Activated CD8-positive, alpha-beta memory T cell treated with anti-CD3 and anti-CD28 coated beads for 4 hours (primary cell): ENCODE measurements at places on chromosomes 5 and 9.
A peak's percentile ranks its signal among the peaks of the same experiment; 100 is the strongest.

DNA sequence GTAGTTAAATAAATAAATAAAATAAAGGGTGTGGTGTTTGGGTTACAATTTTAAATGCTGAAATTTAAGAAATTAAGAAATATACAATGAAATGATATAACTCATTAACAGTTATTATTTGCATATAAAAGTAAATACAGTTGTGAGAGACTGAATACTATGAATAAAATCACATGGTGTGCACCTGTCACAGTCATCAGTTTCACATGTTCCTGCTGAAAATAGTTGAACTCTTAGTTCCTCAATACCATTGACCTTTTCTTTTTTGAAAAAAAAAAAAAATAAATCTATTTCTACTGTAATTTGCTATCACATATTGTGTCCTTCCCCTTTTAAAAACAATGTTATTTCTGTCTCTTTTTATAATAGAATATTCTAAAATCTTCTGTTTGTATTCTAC lies 130.9 kb upstream of the CHD1 start:
- DNase-seq: no peak

GRCh38 chr9:69385581-69386033 lies 60.6 kb downstream of the ENTREP1 start:
- DNase-seq: no peak

DNA sequence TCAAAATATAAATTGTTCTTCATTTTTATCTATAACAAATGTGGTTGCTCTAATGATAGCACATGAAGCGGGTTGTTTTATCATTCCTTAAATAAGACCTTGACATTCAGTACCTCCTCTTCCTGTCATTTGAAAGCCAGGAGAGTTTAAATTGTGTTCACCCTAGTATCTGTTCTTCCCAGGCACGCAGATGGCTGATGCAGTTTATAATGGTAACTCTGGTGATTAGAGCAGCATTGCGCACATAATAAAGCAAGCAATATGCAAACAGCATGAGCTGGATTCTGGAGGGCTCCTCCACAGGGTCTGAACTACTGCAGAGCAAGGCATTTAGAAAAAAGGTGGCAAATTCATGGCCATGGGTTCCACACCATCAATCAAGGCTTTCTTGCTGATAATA lies 307.8 kb downstream of the ENC1 start:
- DNase-seq: no peak

DNA sequence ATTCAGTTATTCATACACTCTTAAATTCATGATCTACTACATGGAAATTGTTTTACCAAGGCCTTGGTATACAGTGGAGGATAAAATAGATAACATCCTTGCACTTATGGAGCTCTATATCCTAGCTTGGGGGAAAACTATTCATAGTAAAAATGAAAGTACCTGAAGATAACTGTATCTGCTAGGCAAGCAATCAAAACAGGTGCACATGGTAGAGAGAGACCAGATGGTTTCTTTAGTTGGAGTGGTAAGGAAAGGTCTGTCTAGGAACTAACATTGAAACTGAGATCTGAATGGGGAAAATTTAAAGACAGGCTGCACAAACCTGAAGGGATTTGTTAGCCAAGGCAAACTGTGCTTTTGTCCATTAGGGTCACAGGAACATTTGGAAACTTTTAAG lies 11.1 kb upstream of the SLCO4C1 start:
- DNase-seq: no peak

- DNase-seq: no peak
Observed at GRCh38 chr5:142179776-142180387, 71.3 kb downstream of the NDFIP1 start.

DNA sequence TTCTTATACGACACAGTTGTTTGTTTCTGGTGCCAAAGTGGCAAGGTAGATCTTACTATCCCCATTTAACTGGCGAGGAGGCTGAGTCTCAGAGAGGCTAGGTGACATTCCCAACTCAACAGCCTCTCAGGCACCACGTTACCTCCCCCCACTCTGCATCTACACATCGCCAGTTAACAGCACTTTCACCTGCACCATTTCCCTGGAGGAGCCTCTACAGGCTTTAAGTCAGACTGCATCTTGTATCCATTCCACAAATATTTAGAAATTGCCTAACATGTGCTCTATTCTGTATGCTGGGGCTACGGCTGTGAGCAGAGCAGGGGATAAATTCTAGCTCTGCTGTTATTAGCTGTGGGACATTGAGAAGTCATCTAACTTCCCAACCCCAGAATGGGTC lies 168.6 kb downstream of the INSYN2B start:
- DNase-seq: no peak

- DNase-seq: no peak
Observed at GRCh38 chr9:32839013-32839885, 55.9 kb downstream of the TMEM215 start.

DNA sequence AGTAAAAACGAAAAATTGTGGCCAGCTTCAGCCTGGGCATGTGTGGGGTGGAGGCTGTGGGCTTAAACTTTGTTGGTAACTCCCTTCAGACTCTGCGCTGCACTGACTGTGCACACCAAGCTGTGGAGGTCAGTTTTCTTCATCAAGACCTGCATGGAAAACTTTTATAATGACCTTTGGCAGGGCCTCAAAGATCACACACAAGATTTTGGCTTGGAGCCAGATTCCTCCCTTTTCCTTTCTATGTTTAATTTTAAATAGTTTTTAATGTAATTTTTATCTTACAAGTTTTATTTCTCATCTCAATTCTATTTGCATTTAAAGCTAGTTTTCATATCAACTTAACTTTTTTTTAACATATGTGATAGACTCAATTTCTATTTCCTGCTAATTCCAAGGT lies 1211.1 kb upstream of the CDH18 start:
- DNase-seq: no peak

DNA sequence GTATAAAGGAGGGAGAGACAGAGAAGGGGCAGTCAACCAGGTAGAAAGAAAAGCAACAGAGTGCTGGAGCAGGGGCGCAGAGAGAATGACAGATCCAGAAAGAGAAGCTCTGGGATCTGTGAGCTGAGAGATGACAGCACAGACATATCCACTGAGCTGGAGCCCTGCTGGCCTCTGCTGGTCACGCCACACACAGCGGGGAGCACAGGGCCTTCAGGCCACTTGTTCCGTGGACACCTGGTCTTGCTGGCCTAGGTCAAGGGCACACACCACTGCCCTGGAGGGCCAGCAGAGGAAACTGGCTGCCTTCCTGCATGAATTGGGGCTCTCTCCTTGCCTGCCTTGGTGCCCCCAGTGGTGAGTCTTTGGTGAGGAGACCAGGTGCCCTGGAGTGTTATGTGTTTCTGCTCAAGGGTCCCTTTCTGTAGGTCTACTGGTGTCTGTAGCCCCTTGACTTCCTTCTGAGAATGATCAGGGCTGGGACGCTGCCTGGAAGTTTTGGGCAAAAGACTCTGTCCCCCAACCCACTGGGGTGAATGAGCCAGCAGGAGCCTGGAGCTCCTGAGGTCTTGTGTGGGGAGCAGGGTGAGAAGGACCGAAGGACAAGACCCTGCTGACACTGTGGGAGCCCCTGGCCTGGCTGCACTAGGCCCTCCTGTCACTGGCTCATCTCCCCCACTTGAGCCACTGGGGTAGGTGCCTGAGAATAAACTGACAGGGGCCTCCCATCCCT lies 59.2 kb upstream of the ADAMTS2 start:
- DNase-seq: no peak

DNA sequence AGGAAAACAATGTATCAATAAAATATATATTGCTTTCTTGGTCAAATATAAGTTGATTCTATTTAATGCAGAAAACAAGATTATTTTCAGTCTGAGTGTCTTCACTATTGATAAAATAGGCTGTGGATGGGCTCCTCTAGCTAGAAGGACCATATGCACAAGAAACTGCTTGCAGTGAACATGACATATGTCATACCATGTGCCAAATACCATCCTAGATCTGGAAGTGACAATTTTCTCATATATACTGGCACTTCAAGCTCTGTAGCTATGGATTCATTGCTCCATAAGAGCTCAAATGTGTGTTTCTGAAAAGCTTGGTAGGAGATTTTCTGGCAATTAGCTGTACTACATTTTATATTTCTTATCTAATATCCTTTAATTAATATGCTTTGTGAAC lies 95.6 kb upstream of the CDH6 start:
- no peak for DNase-seq

DNA sequence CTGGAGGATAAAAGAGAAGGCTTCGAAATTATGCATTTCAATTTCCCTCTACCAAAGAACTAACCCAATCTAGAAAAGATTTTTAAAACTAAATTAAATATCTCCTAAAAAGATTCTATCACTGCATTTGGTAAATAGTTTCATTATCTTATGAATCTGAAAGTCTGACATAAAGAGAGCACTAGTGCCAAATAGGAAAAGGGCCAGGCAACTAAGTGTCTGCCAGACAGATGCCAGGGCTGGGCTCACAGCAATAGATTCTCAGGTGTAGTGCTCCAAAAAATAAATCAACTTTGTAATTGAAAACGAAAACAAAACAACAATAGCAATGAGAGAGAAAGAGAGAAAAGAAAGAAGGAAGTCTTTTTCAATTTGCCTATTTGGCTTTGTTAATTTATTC lies 157.7 kb upstream of the GNA14 start:
- no peak for DNase-seq

GRCh38 chr5:10355071-10355889 lies 1.8 kb downstream of the MARCHF6 start:
- no peak for DNase-seq

DNA sequence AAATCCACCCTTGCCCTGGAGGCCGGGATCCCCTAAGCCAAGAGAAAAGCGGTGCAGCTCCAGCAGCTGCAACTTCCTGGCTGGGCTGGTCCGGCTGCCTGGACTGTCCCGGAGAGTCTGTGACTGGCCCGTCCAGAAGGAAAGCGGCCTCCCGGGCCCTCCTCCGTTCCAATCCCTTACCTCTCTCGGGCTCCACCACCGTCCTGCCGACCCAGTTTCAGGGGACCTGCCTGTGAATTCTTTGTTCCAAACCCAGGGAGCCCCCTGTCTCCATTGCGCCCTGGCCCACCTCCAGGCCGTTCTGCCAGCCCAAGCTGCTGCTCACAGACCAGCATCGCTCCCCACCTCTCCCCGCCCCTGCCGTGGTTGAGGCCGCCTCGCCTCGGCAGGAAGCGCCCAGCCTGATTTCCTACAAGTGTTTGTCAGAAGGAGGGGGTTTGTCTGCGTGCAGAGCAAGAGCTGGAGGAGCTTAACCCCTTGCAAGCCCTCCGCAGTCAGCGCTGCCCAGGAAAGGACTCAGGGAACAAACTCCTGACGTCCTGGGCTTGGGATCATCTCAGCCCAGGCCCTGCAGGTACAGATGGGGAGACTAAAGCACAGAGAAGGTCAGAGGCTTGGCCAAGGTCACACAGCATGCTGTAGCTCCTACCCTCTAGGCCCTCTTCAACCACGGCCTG lies at the start of gene AKNA:
AKNA (minus strand) TSS at position 303 of the 677 bp plus-strand sequence. CDS start 6,649 bp downstream, outside the sequence.
- DNase-seq: peak; percentile 74

GRCh38 chr5:151083081-151083676 lies 2.3 kb upstream of the TNIP1 start:
- peak; percentile 61 for DNase-seq

DNA sequence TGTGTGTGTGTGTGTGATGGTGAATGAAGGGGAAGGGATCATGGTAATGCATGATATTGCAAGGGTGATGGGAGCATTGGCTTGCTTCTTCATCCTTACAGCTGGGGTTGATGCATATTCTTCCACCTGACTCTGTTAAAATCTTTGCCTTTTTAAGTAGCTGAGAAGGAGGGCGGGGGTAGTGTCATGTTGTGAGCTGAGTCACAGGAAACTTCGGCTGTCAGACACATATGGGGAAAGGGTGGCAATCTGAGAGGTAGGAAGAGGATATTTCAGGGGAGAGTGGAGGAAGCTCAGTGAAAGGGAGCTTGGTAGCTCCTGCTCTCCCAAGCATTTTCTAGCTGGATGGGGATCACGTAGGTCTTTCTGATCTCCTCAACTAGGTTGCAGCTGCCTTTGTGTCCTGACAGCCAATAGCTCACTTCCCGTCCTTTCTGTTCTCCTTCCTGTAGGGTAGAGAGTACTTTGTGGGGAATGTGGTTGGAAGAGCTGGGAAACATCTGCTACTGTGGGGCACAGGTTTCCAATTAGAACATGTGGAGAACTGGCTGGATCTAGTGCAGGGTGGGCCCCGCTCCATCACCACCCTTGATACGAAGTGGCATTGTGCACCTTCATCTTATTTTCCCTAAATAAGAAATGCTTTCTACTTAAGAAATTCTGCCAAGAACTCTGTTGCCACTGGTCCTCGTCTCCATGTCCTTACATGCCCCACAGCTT lies 18.1 kb upstream of the CLK4 start:
- no peak for DNase-seq

- no peak for DNase-seq
Observed at GRCh38 chr9:128382261-128382660, 11.1 kb downstream of the URM1 start.

DNA sequence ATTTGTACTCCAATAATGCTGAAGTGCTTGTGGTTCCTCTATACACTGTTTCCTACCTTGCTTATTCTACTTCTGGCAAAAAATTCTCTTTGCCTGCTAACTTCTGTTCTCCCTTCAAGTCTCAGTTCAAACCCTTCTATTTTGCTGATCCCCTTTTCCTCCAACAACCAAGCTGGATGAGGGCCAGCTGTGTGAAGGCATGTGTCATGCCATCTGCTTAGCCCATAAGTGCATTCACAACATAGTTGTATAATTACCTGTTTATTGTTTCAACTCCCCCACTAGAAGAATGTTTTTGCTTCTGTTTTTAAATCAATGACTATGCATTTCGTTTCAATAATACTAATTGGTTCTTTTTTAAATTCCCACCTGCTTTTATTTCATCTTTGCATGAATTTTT lies 1951.4 kb upstream of the WWC1 start:
- no peak for DNase-seq

- no peak for DNase-seq
Observed at GRCh38 chr9:124355039-124355940, 60.0 kb downstream of the PSMB7 start.

DNA sequence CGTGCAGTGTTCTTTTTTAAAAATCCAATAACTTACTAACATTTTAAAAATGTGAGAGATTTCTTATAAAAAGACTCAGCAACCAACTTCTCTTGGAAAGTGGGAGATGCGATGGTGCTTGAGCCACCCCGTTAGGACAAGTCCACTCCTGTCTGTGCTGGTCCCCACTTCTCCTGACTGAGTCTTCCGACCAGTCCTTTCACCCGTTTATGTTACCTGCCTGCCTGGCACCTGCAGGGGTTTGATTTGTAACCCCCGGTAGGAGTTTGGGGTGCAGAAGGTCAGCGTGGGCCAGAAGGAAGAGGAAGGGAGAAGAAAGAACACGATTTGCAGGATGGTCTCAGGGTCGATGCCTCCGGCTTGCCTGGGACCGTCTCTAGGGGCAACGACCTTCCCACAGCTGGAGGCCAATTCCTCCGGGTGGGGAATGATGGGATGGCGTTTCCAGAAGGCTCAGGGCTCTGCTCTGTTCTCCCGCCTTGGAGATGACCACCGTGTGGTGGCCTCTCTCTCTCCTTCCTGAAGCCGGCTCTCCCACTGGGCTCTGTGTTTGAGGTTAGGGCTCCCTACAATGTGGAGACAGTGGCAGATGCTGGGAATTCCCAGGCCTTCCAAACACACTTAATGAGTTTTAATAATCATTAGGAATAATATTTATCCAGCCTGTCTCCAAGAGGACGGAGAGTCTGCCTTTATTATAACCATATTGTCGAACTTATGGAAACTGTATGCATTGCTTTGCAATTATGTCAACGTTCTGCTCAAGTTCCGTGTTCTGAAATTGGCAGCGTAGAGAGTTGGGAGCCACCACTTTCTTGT lies 14.8 kb downstream of the COL27A1 start:
- no peak for DNase-seq
